NT2/D1 (cell line): ENCODE measurements at places on chromosomes 2 and 18.

GRCh38 chr2:167398873-167399272 lies 510.6 kb downstream of the XIRP2 start:
- no peak for DNase-seq

GRCh38 chr18:58412844-58413666 lies 215.8 kb downstream of the ALPK2 start:
- no peak for DNase-seq

DNA sequence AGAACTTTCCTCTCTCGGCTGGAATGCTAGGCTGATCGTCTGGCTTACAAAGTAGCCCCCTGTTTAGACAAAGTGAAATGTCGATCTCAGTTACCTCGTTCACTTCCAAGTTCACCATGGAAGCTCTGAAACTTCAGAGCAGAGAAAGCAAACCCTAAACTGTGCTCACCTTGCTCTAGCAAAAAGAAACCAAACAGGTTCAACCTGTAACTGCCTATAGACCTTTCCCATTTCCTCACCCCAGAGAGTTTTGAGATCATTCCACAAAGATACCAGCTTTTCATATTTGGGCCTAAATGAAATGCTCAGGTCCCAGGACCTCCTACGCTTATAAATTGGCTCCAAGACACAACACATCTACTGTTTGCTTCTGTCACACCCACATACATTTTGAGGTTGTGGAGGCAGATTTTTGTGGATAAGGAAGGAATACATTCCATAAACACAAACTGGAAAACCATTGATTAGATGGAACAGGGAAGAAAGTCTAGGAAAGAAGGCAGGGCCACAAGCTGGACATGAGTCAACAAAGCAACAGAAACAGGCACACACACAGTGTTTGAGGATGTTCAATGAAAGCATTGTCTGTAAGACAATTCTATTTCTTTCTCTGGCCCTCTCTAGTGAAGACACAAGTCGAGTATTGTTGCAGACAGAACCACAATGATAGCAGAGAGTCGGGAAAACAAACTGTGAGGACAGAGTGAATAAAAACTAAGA lies 52.8 kb upstream of the TGIF1 start:
- DNase-seq = no peak

- no peak for DNase-seq
Measured at GRCh38 chr2:173766537-173767289, 198.5 kb downstream of the SP3 start.

GRCh38 chr2:85549826-85550225 lies 10.9 kb downstream of the MAT2A start:
- DNase-seq = no peak

GRCh38 chr2:56522605-56523089 lies 338.9 kb downstream of the CCDC85A start:
- no peak for DNase-seq

DNA sequence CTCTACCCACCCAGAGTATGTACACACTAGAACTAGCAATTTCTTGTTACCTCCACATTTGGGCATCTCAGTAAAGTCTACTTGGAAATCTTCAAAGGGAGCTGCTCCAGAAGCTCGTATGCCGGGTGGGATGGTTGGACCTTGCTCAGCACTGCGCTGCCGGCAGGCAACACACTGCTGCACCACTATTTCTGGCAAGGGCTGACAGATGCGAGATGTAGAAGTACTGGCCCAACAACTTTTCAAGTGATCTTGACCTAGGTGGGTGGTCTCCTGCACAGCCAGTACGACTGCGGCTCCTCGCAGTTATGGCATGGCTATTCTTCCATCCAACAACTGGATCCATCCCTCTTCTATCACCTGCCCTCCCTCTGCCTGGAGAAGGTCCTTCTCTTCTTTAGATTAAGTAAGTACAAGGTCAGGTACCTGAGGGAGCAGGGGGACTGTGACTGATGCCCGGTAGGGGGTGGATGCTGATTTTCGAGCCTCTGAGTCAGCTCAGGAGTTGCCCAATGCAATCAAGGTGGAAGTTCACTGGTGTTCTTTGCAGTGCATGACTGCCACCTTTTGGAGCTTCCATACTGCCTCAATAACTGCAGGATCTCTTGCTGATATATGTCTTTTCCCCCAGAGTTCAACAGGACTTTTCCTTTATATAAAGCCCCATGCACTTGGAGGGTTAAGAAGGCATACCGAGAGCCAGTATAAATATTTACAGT lies 100.4 kb upstream of the SLC1A4 start:
- DNase-seq = peak; percentile 49

DNA sequence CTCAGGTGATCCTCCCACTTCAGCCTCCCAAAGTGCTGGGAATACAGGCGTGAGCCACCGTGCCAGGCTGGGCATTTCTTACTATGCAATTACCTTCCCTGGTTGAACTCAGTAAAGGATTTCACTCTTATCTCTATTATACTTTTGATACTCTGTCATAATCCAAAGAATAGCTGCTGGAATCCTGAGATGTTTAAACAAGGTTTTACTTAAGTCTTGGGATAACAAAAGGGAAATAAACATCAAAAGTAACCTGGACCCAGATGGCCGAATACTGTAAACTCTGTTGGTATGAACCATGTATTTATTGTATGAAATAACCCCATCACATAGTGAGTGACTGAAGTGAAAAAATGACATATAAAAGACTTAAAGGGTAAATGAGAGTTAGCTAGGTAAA lies 11.9 kb upstream of the DLX2 start:
- no peak for DNase-seq

GRCh38 chr18:58611395-58612131 lies 17.3 kb downstream of the ALPK2 start:
- peak; percentile 58 for DNase-seq

DNA sequence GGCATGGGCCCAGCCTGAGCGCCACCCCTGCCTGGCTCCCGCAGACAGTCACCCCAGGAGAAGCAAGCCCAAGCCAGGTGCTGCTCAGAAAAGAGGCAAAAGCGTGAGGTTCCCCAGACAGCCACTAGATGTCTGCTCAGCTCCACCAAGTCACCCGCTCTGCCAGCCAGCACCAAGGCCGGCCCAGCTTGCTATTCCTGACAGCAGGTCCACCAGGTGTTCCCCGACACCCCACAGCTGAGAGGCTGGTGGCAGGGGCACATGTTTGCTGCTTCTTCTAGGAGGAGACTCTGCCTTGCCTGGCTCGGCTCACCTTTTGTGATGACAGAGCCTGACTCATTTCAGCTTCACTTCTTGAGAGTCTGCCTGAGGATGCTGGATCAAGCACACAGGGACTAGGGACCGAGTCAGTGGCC lies 206.7 kb downstream of the MGAT5 start:
- peak; percentile 69 for DNase-seq

- no peak for DNase-seq
Measured at GRCh38 chr18:36593641-36594040, 235.2 kb downstream of the TPGS2 start.

GRCh38 chr2:191443446-191443845 lies 198.2 kb downstream of the MYO1B start:
- no peak for DNase-seq

- peak; percentile 43 for DNase-seq
Measured at GRCh38 chr2:227191367-227191766, 26.9 kb downstream of the COL4A3 start.

- DNase-seq = no peak
Measured at GRCh38 chr2:60416221-60417008, 137.0 kb downstream of the BCL11A start.

DNA sequence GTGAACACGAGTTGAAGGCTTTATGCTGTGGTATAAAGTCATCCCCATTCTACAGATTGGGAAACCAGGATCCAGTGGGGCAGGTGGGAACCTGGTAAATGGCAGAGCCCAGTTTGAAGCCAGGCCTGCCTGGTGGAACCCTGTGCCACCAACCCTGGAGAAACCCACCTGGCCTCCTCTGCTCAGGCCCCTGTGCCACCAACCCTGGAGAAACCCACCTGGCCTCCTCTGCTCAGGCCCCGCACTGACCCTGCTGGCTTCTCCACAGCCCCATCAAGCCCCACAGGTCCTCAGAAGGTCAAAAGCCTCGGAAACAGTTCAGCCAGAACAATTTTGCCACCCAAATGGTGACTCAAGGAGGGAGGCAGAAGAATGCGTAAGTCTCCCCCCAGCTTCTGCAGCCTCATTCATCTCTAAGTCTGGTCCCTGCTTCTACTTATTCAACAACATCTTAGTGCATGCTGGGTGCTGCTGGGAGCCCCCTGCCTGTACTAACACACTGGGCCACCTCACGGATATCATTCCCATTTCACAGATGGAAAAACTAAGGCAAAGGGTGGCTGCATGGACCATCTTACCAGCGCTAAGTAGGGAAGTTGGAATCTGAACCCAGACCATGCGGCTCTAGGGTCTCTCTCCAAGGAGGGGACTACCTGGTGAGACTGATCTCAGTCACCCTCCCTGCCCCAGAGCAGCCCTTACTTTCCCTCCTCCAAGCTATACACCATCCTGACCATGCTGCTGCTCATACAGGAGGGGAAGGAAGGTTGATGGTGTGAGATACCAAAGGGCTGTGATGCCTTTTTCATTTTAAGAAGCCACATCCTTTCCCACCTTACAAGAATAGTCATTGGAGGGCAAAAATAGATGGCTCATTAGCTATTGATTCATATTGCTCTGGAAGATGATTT lies 93.7 kb upstream of the ID2 start:
- no peak for DNase-seq

DNA sequence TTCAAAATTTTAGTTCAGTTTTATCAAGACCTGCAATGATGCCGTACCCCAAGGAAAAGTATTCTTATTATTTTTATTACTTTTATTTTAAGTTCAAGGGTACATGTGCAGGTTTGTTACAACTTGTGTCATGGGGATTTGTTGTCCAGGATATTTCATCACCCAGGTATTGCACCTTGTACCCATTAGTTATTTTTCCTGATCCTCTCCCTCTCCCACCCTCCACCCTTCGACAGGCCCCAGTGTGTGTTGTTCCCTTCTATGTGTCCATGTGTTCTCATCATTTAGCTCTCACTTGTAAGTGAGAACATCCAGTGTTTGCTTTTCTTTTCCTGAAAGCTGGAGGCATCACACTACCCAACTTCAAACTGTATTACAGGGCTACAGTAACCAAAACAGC lies 122.0 kb downstream of the CCDC102B start:
- DNase-seq = no peak

- DNase-seq = no peak
Measured at GRCh38 chr2:99836690-99837605, 305.4 kb downstream of the AFF3 start.

- DNase-seq = no peak
Measured at GRCh38 chr2:43648994-43649701, 12.1 kb downstream of the PLEKHH2 start.
